ENCODE measurements at places on chromosomes 5 and 9.

GRCh38 chr5:94709277-94709676 lies 90.8 kb downstream of the SLF1 start:
- DNase-seq, result no peak

DNA sequence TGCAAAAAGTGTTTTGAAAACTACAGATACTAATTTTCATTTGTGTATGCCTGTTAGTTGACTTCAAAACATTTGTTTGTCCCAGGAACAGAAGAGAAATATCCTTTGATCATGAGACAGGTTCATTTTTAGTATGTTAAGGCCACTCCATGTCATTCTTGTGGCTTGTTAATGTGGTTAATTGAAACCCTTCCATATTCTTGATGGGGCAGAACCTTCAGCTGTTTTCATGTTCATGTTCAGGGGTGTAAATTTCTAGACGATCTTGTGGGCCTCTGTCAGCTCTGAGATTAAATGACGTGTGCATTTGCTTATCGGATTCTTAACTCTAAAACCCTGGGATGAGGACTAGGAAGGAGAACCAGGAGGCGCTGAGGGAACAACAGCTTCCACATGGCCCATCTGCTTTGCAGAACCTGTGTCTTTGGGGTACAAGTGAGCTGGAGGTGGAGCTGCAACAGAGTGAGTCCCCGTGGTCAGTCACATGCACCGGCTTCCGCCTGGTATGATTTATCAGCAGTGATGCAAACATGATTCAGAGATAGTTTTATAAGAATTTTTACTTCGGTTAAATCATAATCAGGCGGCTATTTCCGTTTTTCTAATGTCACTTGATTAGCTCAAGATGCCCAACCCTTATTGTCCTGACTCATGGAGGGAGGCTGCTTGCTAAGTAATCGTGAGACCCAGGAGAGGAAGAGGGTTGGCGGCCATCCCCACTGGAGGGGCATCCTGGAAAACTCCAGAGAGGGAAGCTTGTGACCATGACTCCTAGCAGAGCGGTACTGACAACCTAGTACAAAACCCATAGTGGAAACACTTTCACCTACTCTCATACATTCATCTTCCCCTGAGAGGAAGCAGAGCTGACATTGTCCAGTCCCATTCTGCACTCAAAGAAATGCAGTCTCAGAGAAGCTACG lies 138.4 kb downstream of the C9orf152 start:
- DNase-seq, result no peak

DNA sequence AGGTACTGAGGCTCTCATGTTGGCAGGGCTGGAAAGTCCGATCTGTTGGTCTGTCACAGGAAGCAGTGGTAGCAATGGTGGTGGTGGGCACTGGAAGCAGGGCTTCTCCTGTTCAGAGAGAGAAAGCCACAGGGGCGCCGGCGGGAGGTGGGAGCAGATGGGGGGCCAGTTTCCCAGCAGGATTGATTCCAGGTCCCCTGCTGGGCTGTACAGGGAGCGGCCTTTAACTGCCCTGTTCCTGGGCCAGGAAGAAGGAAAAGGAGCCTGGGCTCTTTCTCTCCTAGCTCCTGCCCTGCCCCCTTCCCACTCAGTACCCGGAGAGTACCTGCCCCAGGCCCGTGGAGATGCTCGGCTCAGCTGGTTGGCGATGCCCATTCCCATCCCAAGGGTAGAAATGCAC lies 2.6 kb upstream of the DAB2IP start:
- DNase-seq, result no peak

- DNase-seq, result no peak
These were observed 391.2 kb downstream of the HINT1 start for GRCh38 chr5:130773813-130774212.

- DNase-seq, result no peak
These were observed 41.8 kb downstream of the FYB1 start for GRCh38 chr5:39177631-39177964.

GRCh38 chr9:84671586-84672521 lies 2.3 kb downstream of the NTRK2 start:
- DNase-seq, result no peak

GRCh38 chr5:175690025-175690424 lies 32.2 kb downstream of the HRH2 start:
- no peak for DNase-seq

- no peak for DNase-seq
These were observed 4.7 kb downstream of the GNAQ start for GRCh38 chr9:78026947-78027346.

DNA sequence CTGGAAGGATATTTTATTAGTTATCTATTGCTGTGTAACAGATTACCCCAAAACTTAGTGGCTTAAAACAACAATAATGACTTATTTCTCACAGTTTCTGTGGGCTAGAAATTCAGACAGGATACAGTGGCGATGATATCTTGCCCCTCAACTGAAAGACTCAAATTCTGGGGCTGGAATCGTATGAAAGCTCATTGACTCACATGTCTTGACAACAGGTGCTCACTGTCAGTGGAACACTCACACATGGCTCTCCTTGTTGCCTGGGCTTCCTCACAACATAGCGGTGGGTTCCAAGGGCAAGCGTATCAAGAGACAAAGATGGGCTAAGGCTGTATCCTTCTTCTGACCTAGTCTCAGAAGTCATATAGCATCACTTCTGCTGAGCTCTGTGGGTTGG lies 3.7 kb upstream of the GNPDA1 start:
- no peak for DNase-seq

DNA sequence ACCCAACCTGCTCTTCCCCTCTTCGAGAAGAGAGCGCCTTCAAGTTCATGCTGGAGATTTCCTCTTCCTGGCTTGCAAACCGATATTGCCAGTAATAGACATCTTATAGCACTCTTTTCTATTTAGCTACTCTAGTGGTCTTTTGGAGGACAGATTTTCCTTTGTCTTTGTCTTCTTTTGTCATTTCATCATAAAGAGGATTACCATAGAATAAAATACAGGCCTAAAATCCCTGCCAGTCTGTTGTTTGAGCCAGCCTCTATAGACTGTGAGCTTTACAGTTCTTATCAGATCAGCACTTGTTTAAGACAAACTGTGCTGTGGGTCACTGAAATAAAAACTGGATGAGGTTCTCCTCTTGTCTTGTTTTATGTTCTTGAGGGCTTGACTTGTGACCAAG lies 802.8 kb downstream of the NR2F1-AS1 start:
- DNase-seq, result no peak

DNA sequence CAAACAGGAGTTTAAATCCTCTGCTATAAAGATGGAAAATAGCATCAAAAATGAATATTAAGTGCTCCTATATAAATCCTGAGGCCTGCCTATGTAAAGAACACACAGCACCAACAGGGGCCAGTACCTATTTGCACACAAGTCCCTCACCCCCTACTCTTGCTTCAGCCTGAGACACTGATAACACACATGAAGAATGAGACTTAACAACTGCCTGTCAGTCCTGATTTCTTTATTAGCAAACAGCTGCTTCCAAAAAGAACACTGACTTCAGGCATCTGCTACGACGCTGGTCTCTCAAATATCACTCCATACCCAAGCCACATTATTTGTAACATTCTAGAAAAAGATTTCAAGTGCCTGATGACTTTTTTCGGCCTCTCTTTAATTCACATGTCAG lies 55.5 kb downstream of the MYO10 start:
- DNase-seq, result no peak

- DNase-seq, result no peak
These were observed 2.4 kb downstream of the EGR1 start for GRCh38 chr5:138467711-138468132.

DNA sequence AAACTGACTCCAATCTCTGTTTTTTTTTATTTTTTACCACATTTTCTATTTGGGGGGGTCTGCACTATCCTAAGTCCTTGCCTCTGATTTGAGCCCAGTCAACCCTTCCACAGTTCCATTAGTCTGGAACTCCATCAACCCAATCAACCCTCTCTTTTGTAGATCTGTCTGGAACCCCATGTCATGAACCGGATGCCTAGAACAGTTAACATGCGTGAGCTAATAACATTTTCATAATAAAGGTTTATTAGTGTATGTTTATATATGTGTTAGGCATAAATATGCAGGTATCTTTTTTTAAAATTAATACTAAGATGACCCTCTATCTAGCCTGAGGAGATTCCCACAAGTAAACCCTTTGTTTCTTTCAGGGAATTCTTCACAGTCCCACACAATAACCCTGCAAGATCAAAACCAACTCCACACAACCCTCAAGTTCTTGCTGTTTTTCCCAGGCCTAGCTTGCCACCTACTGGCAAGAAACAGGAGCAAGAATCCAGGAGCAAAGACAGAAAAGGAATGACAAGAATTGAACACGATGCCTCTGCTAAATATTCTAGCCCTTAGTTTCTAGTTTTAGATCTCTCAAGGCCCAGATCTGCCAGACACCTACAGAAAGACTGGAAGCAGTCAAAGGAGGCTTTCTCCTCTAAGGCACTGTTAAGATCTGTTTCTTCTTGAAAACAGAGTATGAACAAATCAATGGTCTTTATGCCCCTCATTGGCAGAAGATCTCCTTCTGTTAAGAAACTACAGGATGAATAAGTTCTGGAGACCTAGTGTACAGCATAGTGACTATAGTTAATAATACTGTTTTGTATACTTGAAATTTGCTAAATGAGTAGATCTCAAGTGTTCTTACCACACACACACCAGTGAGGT lies 100.4 kb downstream of the TRIM36 start:
- peak; percentile 55 for DNase-seq

DNA sequence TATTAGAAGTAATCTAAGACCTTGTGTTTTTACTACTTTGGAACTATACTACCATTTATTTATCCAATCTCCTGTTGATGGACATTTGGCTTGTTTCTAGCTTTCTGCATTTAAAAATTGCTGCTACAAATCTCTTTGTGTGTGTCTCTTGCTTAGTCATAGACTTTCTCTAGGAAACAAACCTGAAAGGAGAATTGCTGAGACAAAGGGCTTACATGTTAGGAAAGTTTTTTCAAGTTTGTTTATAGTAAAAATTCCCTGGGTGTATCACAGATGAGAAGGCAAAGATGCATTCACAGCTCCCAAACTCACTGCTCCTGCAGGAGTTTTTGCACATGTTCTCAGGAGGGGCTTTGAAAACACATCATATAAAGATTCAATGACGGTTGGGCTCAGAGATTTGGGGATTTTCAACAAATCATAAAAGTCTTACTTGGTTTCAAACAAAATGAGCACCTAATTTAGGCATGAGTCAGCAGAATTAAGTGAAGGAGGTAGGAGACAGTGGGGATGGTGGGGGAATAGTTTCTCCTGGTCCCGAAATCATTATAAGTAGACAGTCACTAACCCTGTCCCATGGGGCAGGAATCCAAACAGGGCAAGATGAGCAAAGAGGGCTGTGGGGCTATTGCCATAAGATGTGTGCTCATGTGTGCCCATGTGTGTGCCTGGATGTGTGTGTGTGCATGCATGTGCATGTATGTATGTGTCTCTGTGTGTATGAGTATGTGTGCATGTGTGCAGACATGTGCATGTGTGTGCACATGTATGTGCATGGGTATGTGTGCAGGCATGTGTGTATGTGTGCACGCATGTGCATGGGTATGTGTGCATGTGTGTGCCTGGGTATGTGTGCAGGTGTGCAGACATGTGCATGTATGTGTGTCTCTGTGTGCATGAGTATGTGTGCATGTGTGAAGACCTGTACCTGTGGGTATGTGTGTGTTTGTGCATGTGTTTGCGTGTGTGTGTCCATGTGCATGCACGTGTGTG lies 43.4 kb upstream of the S1PR3 start:
- DNase-seq, result no peak

All from right forelimb (tissue), 1 donor.